CD4-positive, alpha-beta T cell (primary cell): ENCODE measurements at places on chromosomes 11 and 22.

GRCh38 chr11:118401880-118402590 is 629 bp downstream of the ATP5MG start:
- H3K4me1 ChIP-seq = peaks cover 46% of the 10 kb centered on the region
- no peaks in the 10 kb centered on the region for H3K27me3 ChIP-seq
- peaks cover 34% of the 10 kb centered on the region for H3K36me3 ChIP-seq
- H3K4me3 ChIP-seq = peak overlapping the region; percentile 97

- no peaks in the 10 kb centered on the region for H3K4me1 ChIP-seq
- H3K36me3 ChIP-seq = no peaks in the 10 kb centered on the region
- no peaks in the 10 kb centered on the region for H3K27me3 ChIP-seq
- no peak overlapping the region for H3K4me3 ChIP-seq
Observed at GRCh38 chr11:26931248-26931631, 62.7 kb upstream of the FIBIN start.

GRCh38 chr22:20577045-20577444 is 69.6 kb downstream of the MED15 start:
- peaks cover 97% of the 10 kb centered on the region for H3K36me3 ChIP-seq
- H3K27ac ChIP-seq = no peak overlapping the region

GRCh38 chr11:67053896-67054329 is 2.7 kb upstream of the RHOD start:
- DNase-seq = peak; percentile 64
- H3K27me3 ChIP-seq = peaks cover 9% of the 10 kb centered on the region
- peaks cover 21% of the 10 kb centered on the region for H3K4me1 ChIP-seq
- H3K4me3 ChIP-seq = no peak overlapping the region

DNA sequence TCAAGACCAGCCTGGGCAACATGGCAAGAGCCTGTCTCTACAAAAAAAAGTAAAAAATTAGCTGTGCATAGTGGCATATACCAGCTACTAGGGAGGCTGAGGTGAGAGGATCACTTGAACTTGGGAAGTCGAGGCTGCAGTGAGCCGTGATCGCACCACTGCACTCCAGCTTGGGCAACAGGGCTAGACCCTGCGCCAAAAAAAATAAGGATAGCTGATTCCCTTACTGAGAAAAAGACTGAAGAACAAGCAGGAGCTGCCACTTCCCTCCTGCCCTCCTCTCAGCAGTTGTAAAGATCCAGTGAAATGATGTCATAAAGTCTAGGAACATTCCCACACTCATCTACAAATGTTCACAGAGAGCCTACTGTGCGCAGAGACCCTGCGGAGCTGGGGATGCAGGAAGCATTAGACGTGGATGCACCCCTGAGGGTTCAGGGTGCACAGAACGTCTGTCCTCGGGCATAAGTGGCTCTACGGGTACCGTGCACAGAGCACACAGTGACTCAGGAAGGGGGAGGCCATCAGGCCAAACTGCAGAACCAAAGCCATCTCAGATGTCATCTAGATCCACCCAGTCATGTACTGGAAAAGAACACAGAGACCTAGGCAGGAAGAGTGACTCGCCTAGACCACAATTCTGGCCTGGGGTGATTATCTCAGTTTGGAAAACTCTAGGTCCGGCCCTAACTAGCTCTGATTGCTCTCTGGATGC is 11.7 kb downstream of the SEC14L2 start:
- no peak overlapping the region for H3K4me3 ChIP-seq
- H3K27me3 ChIP-seq = no peaks in the 10 kb centered on the region
- no peak for DNase-seq
- H3K27ac ChIP-seq = no peak overlapping the region
- peaks cover 26% of the 10 kb centered on the region for H3K36me3 ChIP-seq
- H3K4me1 ChIP-seq = peaks cover 3% of the 10 kb centered on the region

DNA sequence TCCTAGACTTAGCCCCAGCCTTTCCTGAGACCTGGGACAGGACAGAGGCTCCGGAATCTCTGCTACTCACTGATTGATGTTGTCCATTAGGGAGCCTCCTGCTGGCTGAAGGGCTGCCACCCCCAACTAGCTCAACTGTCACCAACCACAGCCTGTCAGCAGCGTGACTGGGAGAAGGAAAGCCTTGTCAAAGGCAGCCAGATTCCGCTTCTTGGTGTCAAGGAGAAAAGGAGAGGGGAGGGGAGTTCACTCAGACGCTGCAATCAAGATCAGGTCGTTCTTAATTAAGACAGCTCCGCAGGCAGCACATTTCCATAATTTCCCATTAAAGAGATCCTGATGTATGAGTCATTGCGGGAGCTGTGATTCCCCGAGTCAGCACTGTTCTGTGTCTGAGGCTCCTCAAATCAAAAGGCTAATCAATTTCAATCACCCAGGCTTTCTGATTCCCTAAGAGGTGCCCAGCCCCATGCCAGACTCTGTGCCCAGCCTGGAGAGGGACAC is 152.8 kb upstream of the ZBED5 start:
- H3K36me3 ChIP-seq = no peaks in the 10 kb centered on the region
- no peak overlapping the region for H3K27ac ChIP-seq
- peaks cover 13% of the 10 kb centered on the region for H3K27me3 ChIP-seq
- no peak overlapping the region for H3K4me3 ChIP-seq
- peak; percentile 38 for DNase-seq

GRCh38 chr22:44181912-44182587 is 1.3 kb downstream of the PARVG start:
- DNase-seq = peak; percentile 45
- peaks cover 29% of the 10 kb centered on the region for H3K36me3 ChIP-seq
- peak overlapping the region; percentile 88 for H3K4me3 ChIP-seq
- no peaks in the 10 kb centered on the region for H3K27me3 ChIP-seq

- H3K36me3 ChIP-seq = no peaks in the 10 kb centered on the region
- H3K4me1 ChIP-seq = no peaks in the 10 kb centered on the region
- H3K27ac ChIP-seq = no peak overlapping the region
- no peaks in the 10 kb centered on the region for H3K27me3 ChIP-seq
- no peak for DNase-seq
Observed at GRCh38 chr11:129703846-129704245, 111.8 kb upstream of the TMEM45B start.

- peaks cover 78% of the 10 kb centered on the region for H3K36me3 ChIP-seq
- no peak for DNase-seq
- no peaks in the 10 kb centered on the region for H3K27me3 ChIP-seq
Observed at GRCh38 chr11:9144828-9145227, 53.4 kb upstream of the SCUBE2 start.

- no peak overlapping the region for H3K27ac ChIP-seq
- H3K4me3 ChIP-seq = no peak overlapping the region
- H3K4me1 ChIP-seq = peaks cover 26% of the 10 kb centered on the region
- no peak for DNase-seq
- H3K27me3 ChIP-seq = no peaks in the 10 kb centered on the region
Observed at GRCh38 chr11:61795459-61795858, 2.7 kb downstream of the FEN1 start.

DNA sequence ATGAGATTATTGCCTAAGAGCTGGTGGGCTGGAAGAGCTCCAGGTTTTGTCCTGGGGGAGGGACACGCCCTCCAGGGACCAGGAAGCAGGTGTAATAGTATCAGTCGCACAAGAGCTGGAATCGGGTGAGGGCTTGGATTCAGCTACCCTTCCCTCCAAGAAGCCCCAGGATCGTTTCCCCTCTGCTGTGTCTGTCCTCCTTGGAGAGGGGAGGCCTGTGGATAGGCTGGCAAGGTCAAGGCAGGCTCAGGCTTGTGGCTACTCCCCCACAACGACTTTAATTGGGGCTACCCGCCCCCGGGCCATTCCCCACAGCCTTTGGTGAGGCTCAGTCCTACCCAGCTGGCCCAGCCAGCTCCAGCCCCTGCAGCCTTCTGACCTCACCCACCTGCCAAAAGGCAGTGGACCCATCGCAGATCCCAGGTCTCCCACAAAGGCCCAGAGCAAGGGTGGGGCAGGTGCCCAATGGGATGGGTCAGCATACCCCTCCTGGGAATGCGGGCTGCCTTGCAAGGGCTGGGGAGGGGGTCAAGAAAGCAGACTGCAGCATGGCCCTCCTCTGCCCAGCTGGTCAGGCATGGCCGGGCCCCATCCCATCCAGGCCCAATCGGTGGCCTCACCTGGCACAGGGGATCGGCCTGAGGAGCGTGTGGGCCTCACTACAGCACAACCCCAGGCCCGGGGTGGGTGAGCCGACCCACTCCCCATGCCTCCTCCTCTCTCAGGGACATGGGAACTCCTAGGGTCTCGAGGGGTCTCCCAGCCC is 1.0 kb downstream of the CTSD start:
- peak overlapping the region; percentile 72 for H3K4me3 ChIP-seq
- H3K27me3 ChIP-seq = no peaks in the 10 kb centered on the region
- peak overlapping the region; percentile 51 for H3K27ac ChIP-seq

DNA sequence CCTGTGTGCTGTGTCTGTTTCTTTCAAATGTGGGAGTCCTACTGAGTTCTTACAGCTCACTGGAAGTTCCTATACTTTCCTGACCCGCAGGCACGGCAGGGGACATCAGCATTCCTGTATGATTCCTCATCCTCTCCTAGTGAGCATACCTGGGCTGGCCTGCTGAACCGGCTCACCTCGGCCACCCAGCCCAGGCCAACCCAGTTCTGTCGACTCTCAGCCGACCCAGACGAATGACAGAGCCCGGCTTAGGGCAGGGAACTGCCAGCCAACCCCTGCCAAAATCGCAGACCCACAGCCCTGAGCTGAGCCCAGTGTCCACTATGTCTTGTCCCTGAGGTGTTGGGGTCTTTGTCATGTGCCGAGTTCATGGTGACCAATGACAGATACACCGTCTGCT is 339.7 kb downstream of the BRD1 start:
- no peaks in the 10 kb centered on the region for H3K36me3 ChIP-seq
- H3K4me1 ChIP-seq = no peaks in the 10 kb centered on the region
- H3K27ac ChIP-seq = no peak overlapping the region
- no peak overlapping the region for H3K4me3 ChIP-seq

DNA sequence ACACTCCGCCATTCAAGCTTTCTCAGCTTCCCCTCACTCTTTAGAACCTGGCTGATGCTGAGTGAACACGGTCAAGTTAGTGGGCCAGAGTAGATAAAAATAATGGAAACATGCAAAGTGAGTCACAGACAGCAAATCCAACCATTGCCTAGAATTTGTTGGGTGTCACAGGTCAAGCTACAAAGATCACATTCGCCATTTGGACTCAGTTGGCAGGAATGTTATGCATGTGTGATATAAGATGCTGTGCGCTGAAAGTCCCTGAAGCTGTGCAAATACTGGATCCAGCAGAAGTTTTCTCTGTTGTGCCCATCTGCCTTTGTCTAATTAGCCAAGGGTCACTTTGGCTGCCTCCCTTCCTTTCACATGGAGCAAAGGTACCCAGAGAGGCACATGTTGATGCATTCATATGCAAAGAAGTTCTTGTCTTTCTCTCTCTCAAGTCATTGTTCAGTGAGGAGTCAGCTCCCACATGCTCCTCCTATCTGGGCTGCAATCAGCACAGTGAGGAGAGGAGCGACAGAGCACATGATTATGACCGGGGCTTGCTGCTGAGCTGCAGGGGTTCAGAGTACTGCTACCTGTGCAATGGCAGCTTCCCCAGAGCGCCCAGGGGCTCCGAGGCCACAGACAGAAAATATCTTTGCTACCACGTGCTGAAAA is 39.7 kb downstream of the FLI1 start:
- H3K27ac ChIP-seq = no peak overlapping the region
- peak overlapping the region; percentile 6 for H3K4me3 ChIP-seq
- DNase-seq = no peak
- H3K36me3 ChIP-seq = peaks cover 5% of the 10 kb centered on the region

GRCh38 chr11:74288161-74288560 is 23.3 kb downstream of the P4HA3 start:
- DNase-seq = no peak
- no peak overlapping the region for H3K27ac ChIP-seq
- no peaks in the 10 kb centered on the region for H3K4me1 ChIP-seq
- no peak overlapping the region for H3K4me3 ChIP-seq

GRCh38 chr11:15585602-15586331 is 471.0 kb downstream of the INSC start:
- no peaks in the 10 kb centered on the region for H3K36me3 ChIP-seq
- H3K27ac ChIP-seq = no peak overlapping the region
- no peak overlapping the region for H3K4me3 ChIP-seq
- no peaks in the 10 kb centered on the region for H3K27me3 ChIP-seq
- no peaks in the 10 kb centered on the region for H3K4me1 ChIP-seq

- H3K36me3 ChIP-seq = no peaks in the 10 kb centered on the region
- H3K4me1 ChIP-seq = no peaks in the 10 kb centered on the region
- H3K27ac ChIP-seq = no peak overlapping the region
- no peaks in the 10 kb centered on the region for H3K27me3 ChIP-seq
- H3K4me3 ChIP-seq = no peak overlapping the region
Observed at GRCh38 chr22:48898524-48899250, 929.0 kb downstream of the BRD1 start.

GRCh38 chr11:70742553-70743291 is 344.4 kb downstream of the CTTN start:
- H3K4me1 ChIP-seq = no peaks in the 10 kb centered on the region
- no peaks in the 10 kb centered on the region for H3K36me3 ChIP-seq
- no peak overlapping the region for H3K27ac ChIP-seq

DNA sequence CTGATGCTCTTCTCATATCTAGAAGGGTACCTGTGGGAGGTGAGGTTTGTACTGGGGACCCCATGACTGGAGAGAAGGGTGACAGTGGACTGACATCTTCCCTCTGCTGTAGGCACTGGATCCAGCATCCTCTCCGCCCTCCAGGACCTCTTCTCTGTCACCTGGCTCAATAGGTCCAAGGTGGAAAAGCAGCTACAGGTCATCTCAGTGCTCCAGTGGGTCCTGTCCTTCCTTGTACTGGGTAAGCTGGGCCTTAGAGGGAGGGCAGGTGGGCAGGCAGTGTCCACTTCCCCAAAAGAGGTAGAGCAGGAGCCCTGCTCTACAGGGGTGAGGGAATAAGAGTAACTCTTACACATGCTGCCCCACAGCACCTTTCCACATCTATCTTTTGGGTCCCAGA is 15.9 kb downstream of the DGAT2 start:
- H3K4me1 ChIP-seq = peaks cover 3% of the 10 kb centered on the region
- no peak for DNase-seq
- H3K27ac ChIP-seq = no peak overlapping the region
- no peaks in the 10 kb centered on the region for H3K36me3 ChIP-seq
- H3K4me3 ChIP-seq = no peak overlapping the region
- no peaks in the 10 kb centered on the region for H3K27me3 ChIP-seq

DNA sequence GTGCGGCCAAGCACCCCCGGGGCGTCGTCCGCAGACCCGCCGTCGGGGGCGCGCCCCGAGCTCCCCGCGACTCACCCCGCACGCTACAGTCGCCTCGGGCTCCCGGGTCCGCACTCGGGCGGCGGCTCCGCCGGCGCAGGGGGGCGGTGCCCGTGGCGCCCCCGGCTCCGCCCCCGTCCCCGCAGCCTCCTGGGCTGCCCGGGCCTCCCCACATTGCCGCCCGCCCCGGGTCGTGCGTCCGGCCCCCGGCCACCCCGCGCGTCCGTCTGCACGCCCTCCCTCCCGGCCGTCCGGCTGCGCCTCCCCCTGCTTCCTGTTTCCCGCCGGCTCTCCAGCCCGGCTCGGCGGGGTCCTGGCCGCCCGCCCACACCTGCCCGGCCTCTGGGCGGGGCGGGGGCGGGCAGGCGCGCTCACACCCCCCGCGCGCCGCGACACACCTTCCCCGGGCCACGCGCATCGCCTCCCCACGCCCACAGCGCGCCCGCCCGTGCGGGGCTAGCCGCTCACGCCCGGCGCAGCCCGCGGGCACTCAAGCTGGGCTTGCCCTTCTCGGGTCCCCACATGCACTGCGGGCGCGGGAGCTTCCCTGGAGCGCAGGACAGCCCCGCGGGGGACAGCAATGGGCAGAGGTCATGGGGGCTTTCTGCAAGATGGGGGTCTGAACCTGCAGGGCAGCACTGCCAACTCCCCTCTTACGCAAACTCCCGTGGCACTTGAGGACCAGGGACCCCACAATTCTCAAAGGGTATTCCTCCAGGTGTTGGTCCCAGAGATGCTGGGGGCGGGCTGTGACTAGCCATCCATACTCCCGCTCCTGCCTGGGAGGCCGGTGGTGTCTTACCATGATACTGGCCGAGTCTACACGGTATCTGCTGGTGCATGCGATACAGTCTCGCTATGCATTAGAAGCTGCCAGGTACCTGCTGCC is at the start of gene CARD10:
TSS of gene CARD10 (minus strand) at position 148 of the 928 bp plus-strand sequence. CDS start 215 bp downstream, outside the sequence.
- H3K4me3 ChIP-seq = peak within 1 kb of the TSS; percentile 30
- no peak within 1 kb of the TSS for H3K27ac ChIP-seq
- peaks cover 49% of the 10 kb centered on the region for H3K27me3 ChIP-seq
